ENCODE measurements at places on chromosomes 3 and 15. TPM values are rescaled to one million over a fixed set of nuclear protein-coding genes. Genes with fewer than 3 reads are reported as not detected.

GRCh38 chr3:45762647-45763302 lies 33.6 kb downstream of the SLC6A20 start:
- ATAC-seq, result no peak

The CHL1 gene
- 33.0 TPM for total RNA-seq

GRCh38 chr3:156643729-156644389 lies 30.5 kb upstream of the TIPARP start:
- ATAC-seq, result no peak

The GRM2 gene
- total RNA-seq, result 0.13 TPM

DNA sequence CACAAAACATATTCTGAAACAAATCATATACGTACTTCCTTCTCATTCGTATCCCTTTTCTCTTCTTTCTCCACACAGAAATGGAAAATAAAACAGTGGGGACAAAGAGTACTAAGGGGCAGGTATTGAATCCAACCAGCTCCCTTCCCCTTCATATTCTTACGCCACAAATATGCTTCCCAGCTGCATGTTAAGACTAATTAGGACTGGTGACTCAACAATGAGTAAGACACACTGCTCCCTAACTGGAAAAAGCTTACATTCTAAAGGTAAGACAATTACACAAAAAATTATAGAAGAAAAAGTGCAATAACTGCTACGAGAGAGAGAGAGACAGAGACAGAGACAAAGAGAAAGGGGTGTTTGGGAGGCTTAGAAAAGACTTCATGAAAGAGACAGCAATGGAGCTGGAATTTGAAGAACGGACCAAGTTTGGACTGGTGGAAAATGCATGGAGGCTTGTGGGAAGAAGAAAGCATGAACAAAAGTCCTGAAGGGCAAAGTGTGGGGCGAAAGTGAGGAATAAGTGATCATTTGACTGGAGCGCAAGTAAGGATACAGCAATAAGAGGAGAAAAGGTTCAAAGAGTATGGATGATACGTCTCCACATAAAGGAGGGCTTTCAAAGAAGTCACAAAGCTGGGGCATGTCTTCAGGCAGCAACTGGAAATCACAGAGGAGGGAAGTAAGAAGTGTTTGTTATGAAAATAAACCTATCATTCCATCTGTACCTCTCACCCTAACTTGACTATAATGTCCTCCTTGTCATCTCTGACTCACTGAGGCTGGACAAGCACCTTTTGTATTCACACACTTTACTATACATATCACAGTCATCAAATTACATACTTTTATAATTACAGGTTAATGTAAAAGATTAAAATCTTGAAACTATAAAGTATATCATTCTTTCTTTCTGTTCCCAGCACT lies 49.2 kb downstream of the RYK start:
- ATAC-seq, result no peak

DNA sequence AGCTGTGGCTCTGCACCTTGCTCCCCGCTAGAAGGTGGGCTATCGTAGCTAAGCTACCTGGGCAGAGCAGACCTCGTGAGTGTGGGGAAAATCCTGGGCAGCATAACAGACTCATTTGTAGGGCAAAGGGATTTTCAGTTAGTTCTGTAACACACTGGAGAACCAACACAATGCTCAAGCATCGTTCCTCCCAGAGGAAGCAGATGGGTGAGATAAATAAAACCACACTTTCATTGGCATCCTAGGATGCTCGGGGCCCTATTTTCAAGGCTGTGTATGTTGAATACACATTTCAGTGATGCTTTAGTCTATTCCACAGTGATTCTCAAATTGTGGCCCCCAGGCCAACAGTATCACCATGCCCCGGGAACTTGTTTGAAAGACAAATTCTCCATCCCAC lies 20.0 kb downstream of the LIPC start:
- no peak for ATAC-seq

The FGF7 gene
- 106 TPM for total RNA-seq

DNA sequence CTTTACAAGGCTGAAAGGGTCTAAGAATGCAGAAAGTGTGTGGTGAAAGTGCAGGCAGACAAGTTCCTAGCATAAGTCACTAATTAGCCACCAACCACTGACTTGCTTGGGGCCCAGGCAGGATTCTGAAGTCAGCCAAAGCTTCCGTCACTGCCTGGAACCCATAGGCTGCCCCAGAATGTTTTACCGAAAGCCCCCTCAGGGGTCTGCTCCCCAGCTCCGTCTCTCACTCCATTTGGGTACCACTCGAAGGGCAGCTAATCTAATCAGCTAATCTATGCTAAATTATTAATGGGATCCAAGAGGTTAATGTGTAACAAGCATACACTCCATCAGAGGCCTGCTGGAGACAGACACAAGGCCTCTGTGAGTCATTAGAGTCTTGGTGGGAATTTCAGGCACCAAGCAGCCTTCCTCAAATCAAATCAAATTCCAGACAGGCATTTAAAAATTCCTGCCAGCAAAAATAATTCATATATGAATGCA lies 13.2 kb downstream of the ADAMTS9 start:
- ATAC-seq, result no peak

- ATAC-seq, result no peak
These were observed 14.8 kb upstream of the ZNF774 start for GRCh38 chr15:90337256-90337655.

- ATAC-seq, result no peak
These were observed 693 bp downstream of the DISP2 start for GRCh38 chr15:40358471-40359353.

Data from gastroesophageal sphincter (tissue), 4 donors.